ENCODE measurements at places on chromosomes 1 and 21.

- no peak for DNase-seq
Observed at GRCh38 chr1:229762891-229763290, 136.8 kb downstream of the URB2 start.

GRCh38 chr1:218874313-218874712 lies 299.4 kb upstream of the LYPLAL1 start:
- DNase-seq: no peak

DNA sequence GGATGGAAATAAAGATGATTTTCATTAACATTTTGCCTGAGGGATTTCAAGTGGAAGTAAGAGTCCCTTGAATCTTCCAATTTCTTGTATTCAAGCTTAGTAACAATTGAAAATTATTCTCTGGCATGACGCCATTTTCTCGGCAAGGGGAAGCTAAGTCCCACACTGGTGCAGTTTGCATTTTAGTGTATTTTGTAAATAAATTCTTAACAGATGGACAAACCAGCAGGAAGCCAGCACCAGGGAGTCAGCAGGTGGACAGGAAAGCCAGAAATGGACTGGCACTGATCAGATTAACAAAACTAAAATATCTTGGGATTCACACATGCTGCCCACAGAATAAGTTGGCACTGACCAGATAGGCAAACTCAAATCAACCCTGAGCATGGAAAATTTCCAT lies 311.3 kb downstream of the LRRIQ3 start:
- DNase-seq: no peak

DNA sequence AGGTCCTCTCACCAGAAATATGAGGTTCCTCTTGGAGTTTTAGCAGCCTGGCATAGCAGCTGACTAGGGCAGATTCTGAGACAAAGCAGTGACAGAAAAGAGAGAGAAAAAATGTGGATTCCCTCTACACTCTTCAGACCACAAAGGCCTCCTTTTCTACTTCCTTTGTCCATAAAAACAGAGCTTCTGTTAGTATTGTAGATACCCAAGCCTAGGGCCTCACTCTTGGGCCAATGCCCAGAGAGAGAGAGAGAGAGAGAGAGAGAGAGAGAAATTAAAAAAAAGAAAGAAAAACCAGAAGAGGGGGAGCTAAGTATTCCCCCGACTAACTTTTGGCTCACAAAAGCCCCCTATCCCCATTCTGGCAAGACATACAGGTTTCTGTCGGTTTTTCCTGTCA lies 2.4 kb upstream of the ZRANB2 start:
- DNase-seq: no peak

DNA sequence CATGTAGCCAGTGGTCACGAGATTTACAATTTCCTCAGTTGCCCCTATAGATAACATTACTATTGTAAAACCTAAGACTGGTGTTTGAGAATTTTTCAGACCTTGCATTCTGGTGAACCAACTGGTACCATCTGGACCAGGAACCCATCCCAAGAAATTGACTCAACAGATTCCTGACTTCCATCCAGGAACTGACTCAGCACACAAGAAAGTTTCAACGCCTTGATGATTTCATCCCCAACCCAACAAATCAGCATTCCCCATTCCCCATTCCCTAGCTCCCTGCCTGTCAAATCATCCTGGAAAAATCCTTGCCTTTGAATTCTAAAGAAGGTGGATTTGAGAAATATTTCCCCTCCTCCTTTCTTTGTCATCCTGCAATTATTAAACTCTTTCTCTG lies 529.8 kb upstream of the PRMT6 start:
- no peak for DNase-seq

DNA sequence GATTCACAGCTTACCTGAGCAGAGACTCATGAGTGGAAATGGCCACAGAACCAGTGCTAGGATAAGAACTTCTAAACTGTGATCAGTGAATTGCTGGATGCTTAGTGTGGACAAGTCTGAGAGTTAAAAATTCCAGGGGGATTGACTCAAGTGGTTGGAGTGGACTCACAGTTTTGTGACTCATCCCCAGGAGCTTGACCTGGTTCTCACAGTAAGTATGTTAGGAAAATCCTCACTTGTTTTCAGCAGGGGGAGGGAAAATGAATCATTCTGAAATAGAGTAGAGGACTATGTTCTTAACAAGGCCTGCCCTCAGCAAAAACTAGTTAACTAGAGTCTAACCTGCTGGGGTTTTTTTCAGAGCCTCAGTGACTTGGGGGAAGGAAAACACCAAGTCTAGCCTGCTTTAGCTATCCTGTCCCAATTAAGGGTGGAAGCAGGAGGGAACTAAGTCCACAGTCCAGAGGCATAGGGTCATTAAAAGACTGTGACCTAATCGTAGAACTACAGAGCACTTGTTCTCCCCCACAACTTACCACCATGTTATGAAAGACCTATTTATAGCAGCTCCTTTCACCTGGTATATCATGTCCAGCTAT lies 6.1 kb upstream of the CDC73 start:
- DNase-seq: no peak

DNA sequence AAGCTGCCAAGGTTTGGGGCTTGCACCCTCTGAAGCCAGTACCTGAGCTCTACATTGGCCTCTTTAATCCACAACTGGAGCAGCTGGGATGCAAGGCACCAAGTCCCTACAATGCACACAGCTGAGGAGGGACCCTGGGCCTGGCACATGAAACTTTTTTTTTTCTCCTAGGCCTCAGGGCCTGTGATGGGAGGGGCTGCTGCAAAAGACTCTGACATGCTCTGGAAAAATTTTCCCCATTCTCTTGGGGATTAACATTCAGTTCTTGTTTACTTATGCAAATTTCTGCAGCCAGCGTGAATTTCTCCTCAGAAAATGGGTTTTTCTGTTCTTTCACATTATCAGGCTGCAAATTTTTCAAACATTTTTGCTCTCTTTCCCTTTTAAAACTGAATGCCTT lies 1072.2 kb downstream of the BRINP3 start:
- DNase-seq: no peak

DNA sequence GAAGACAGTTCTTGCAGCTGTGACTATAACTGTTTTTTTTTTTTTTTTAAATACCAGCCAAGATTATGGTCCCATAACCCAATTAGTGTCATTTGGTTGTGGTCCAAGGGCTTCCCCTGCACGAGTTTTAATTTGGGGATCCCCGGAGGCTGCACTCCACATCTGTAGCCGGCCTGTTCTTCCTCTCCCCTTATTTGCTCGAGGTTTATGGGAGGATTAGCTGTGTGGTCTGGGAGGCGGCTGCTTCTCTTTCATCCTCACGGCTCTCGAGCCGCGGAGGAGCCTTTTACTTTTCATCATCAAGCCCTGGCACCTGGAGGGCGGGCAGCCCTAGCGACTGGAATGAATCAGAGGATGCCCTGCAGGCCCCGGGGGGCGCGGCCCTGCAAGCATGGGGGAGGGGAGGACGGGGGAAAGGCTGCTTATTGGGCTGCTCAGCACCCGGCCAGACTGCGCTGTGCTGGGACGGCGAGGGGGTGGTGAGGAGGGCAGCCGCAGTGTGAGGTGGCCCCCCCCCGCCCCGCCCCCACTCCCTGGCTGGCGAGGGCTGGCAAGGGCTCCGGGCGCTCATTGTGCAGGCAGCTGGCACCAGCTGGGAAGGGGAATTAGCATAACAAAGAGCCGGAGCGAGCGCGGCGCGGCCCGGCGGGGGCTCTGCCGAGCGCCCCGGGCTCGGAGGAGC lies 18.5 kb downstream of the SERTAD4 start:
- DNase-seq: no peak

DNA sequence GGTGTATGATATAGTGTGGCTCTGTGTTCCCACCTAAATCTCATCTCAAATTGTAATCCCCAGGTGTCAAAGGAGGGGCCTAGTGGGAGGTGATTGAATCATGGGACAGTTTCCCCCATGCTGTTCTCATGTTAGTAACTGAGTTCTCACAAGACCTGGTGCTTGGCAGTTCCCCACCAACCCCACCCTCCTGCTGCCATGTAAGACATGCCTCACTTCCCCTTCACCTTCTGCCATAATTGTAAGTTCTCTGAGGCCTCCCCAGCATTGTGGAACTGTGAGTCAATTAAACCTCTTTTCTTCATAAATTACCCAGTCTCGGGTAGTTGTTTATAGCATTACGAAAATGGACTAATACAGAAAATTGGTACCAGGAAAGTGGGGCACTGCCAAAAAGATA lies 1705.3 kb downstream of the NCAM2 start:
- no peak for DNase-seq

- no peak for DNase-seq
Observed at GRCh38 chr1:202264300-202264699, 70.7 kb downstream of the LGR6 start.

DNA sequence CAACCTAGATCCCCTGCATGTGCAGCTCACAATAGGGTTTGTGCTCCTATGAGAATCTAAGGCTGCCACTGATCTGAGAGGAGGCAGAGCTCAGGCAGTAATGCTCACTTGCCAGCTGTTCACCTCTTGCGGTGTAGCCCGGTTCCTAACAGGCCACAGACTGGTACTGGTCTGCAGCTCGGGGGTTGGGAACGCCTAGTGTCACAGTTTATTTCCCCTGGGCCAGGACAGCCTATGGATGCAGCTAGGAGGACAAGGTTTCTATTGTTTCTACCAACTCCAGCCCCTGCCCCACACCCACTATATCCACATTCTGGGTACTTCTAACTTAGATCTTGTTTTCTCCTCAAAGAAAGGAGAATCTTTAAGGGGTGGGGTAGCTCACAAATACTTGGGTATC lies 58.7 kb upstream of the PRRC2C start:
- no peak for DNase-seq

DNA sequence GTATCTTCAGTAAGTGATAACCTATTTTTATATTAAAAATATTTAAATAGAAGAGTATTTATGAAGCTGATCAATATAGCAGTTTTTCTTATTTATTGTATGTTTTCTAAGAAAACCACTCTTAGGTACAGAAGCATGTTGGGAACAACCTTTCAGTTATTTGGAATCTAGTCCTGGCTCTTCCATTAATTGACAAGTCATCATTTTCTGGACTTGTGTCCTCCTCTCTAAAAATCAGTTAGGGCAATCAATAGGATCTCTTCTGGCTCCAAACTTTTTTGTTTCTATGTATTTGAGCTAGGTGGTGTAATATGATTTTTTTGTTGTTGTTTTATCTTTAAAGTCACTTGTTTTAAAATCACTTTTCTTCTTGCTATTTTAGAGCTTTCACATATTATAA lies 57.0 kb downstream of the ABCD3 start:
- DNase-seq: no peak

DNA sequence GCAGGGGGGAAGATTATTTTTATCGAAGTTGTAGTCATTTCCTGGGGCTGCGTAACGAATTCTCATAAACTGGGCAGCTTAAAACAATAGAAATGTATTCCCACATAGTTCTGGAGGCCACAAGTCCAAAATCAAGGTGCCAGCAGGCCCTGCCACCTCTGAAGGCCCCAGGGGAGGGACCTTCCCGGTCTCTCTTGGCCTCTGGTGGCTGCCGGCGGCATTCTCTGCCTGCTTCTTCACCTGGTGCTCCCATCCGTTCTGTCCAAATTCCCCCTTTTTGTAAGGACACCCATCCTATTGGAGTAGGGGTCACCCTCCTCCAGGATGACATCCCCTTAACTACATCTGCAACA lies 92.8 kb downstream of the PDE9A start:
- no peak for DNase-seq

DNA sequence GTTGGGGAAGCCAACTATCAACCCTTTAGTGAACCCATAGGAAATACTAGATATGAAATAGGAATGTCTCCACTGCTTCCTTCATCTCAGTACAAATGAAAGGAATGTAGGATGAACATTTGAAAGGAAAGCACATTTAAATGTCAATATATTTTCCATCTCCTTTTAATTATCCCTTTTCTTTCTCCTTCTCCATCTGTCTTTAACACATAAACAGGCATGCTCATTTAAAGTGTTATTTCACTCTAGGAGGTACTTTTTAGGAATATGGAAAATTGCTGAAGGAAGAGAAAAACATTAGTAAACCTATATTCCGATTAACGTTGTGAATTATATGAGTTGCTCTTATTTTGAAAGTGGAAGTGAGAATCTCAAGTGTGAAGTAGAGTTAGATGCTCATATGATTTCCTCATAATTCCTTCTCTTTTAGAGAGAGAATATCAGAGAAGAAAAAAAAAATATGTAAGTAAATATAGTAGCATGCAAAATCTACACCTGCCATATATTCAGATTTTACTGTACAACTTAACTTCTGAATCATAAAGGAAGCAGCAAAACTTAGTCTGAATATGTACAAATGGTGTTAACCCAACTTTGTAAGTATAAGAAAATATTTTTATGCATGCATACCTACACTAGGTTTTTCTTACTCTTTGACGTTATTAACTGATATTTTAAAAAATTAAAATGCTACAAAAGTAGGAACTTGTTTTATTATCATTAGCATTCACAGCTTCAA lies 406.9 kb upstream of the B3GALT2 start:
- no peak for DNase-seq

DNA sequence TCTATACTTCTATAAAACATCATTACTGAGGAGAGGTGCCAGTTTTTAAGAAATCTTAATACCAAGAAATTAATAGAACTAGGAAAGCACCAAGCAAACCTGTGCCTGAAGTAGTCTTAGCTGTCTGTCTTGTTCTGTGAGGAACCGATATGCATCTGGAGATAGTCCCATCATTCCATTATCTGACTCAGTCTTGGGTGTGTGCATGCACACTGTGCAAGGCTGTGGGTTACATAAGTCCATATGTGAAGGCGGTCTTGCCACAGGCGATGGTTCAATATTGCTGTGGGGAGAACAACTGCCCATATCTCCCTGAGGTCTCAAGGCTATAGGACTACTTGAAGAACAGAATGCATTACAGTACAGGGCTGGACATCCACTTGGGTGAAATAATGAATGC lies 33.8 kb downstream of the STIL start:
- DNase-seq: no peak

- no peak for DNase-seq
Observed at GRCh38 chr21:46220847-46221246, 7.7 kb downstream of the LSS start.

DNA sequence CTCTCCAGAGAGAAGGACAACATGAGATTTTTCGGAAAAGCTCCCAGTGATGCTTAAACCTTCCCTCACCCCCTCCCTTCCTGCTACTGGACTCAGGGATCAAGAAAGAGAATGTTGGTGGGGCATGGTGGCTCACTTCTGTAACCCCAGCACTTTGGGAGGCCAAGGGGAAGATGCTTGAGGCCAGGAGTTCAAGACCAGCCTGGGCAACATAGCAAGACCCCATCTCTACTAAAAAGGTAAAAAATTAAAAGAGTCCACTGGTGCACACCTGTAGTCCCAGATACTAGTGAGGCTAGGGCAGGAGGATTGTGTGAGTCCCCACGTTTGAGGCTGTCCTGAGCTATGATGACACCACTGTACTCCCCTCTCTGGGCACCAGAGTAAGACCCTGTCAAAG lies 162.9 kb upstream of the RAB4A start:
- DNase-seq: no peak

- DNase-seq: no peak
Observed at GRCh38 chr1:17162941-17163340, 42.0 kb upstream of the PADI1 start.

DNA sequence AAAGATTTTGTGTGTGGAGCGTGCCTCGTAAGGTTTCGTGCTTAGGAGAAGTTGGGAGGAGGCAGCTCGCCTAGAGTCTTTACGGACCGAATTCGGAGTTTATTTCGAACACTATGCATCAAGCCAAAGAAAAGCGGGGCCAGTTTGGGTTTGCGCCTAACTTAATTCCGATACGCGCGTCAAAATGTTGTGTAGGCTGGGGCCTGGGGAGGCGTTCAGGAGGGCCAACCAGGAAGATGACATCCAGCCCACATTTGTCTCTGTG lies 6.4 kb downstream of the FOXD2 start:
- DNase-seq: no peak

- no peak for DNase-seq
Observed at GRCh38 chr1:210647406-210648333, 319.0 kb downstream of the HHAT start.
